ENCODE measurements at places on chromosomes 5 and 9. TPM values are rescaled to one million over a fixed set of nuclear protein-coding genes. Genes with fewer than 3 reads are reported as not detected.

- no peak for DNase-seq
Observed at GRCh38 chr9:115134941-115135340, 17.0 kb upstream of the TNC start.

- no peak for DNase-seq
Observed at GRCh38 chr9:134981829-134982228, 64.1 kb upstream of the FCN1 start.

GRCh38 chr9:98967257-98967656 is 23.6 kb downstream of the COL15A1 start:
- no peak for DNase-seq

DNA sequence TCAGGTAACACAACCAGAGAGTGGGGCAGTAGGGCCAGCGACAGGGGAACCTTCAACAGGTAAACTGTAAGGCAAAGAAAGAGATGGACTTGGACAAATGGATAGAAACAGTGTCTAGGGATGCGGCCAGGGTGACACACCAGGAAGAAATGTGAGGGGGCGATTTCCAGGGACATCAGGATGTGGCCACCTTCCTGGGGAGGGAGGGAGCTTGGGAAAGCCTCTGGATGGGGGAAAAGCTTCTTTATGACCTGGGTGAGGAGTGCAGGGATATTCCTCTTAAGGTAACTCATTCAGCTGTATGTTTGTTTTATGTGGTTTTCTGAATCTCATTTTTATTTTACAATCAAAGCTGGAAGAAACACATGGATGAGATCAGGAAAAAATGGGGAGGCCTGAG is 11.9 kb upstream of the NXNL2 start:
- DNase-seq: no peak

The GPBP1 gene
- total RNA-seq: 95.0 TPM

- DNase-seq: no peak
Observed at GRCh38 chr9:76370396-76371023, 23.7 kb downstream of the RFK start.

DNA sequence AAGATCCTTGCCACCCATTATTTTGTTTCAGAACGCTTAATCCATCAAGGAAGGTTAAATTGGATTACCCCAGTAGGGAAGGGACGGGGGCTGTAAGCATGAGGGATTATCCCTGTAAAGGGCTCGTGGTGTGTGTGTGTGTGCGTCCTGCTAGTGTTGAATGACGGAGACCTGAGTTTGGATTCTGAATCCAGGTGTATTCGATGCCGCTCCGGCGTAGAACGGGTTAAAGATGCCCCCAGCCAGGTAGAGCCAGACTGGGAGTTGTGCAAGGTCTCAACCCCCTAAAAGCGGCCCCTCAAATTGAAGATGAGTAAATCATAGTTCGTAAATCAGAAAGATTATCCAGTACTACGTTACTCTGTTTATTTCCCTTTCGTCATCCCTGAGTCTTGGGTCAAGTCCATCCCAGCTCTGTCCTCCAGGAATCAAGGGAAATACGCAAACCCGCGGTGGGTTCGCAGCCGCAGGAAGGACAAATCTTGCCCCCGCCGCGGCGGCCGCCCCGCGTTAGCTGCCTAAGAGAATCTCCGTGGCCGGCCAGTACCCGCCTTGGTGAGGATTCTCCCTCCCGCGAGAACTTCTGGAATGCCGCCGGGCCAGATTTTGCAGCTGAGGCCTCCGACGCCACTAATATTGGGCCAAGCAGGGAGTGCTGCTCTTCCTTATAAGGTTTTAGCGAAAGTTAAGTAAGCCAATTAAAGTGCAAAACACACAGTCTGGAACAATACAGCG is 586 bp upstream of the MTAP start:
- DNase-seq: no peak

The OTP gene
- total RNA-seq: not detected

- no peak for DNase-seq
Observed at GRCh38 chr9:105651806-105652205, 10.5 kb upstream of the TAL2 start.

DNA sequence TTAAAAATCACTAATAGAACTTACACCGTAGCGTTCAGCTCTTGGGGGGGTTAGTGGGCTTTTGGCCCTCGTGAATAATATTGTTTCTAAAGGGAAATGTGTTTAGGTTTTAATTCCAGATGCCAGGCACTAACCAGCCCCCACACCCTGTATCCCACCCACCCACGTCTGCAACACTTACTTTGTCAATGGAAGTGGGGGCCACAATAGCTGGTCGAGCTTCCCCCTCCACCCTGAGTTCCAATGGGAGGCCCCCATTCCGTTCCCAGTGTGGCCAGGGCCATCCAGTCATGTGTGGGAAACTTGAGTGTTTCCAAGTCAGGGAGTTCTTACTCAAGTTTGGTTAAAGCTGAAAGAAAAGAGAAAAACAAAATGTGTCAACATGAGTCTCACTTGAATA is 271.4 kb downstream of the ENC1 start:
- DNase-seq: no peak

The WDR38 gene
- not detected for total RNA-seq

GRCh38 chr5:32572778-32573480 is 12.4 kb upstream of the SUB1 start:
- no peak for DNase-seq

DNA sequence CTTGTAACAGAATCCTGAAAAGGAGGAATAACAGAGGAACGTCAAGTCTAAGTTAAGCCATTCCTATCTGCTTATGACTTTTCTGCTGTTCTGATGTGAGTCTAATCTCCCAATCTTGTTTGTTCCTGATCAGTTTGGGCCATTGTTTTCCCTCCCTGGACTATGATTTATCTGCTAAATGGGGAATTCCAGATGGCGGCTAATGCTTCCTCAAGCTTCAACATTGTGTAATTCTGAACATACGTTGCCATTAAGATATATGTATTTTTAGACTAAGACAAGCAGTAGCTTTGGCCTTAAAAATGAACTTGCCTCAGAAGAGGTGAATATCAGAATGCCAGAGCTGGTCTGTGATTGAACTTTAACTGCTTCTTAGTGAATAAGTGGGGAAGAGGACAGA is 142.7 kb downstream of the PRKACG start:
- DNase-seq: no peak

GRCh38 chr9:112753725-112754124 is 3.2 kb downstream of the SNX30 start:
- no peak for DNase-seq

The ATP6V1G1 gene
- total RNA-seq: 62.4 TPM

DNA sequence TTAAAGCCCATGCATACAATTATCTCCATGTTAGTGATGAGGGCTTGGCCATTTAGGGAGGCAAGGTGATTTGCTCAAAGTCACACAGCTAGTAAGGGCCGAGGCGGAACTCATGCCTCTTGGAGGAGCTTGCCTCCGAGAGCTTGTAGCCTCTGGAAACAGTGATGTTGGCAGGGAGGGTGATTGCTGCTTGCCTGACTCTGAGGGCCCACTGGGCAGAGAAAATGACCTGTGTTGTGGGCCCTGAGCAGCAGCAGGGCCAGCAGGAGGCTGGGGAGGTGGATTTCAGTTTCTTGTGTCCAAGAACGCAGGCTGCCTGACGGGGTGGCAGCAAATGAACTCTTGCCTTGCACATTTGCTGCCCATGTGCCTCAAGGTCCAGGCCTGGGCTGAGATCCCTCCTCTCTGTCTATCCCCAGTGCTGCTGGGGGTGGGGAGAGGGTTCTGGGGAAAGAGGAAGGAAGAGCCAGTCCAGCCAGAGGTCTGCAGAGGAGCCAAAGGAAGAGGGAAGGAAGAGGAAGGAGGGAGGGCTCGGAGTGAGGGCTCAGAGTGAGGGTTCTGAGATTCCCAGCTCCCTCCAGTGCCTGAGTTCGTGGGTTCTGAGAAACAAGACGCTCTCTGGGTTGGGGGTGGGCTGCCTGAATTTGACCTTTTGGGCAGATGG is 16.2 kb upstream of the PTGS1 start:
- DNase-seq: no peak

The GPR151 gene
- not detected for total RNA-seq

DNA sequence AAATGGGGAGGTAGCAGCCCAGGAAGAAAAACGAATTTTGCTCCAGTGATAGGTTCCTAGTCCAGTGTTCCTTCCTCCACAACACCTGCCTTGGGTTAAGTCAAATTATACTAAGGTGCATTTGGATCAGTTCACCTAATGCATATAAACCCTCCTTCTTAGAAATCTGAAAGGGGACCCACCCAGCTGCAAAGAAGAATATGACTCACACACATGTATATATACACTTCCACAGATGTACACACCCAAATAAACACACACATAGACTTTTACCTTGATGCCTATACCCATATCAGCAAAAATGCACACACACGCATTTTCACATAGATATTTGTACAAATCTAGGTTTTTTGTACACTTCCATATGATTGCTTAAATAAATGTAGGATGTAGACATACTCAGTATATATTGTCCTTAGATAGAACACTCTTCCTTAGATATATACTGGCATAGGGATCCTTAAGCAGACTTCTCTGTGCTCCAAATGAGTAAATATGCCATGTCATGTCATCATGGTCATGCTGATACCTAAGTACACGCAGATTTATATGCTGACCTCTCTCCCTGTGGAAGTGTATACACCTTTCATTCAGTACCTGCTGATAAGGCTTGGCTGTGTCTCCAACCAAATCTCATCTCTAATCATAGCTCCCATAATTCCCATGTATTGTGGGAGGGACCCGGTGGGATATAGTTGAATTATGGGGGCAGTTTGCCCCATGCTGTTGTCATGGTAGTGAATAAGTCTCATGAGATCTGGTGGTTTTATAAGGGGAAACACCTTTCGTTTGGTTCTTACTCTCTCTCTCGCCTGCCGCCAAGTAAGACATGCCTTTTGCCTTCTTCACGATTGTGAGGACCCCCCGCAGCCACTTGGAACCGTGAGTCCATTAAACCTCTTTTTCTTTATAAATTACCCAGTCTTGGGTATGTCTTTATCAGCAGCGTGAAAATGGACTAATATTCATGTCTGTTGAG is 10.2 kb downstream of the ADRB2 start:
- no peak for DNase-seq

The INSYN2B gene
- not detected for total RNA-seq

GRCh38 chr9:88015606-88016005 is 41.3 kb upstream of the CDK20 start:
- DNase-seq: no peak

The GARIN3 gene
- 0.09 TPM for total RNA-seq

The ITK gene
- total RNA-seq: 209 TPM

DNA sequence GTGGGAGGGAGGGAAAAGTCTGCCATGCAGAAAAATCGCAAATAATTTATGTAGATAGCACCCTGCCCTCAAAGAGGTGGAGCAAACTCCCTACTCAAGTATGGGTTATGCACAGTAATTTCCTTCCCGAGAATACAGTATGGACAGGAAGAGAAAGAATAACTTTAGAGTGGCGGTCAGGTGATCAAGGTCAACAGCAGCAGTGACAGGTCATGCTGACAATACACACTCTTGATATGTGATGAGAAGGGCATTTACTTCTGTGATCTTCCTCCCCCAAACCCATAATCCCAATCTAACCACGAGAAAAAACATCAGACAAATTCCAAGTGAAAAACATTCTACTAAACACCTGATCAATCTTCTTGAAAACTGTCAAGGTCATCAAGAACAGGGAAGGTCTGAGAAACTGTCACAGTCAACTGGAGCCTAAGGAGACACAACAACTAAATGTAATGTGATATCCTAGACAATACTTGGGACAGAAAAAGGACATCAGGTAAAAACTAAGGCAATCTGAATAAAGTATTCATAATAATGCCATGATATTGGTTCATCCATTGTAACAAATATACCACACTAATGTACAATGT is 11.7 kb downstream of the BICD2 start:
- no peak for DNase-seq

DNA sequence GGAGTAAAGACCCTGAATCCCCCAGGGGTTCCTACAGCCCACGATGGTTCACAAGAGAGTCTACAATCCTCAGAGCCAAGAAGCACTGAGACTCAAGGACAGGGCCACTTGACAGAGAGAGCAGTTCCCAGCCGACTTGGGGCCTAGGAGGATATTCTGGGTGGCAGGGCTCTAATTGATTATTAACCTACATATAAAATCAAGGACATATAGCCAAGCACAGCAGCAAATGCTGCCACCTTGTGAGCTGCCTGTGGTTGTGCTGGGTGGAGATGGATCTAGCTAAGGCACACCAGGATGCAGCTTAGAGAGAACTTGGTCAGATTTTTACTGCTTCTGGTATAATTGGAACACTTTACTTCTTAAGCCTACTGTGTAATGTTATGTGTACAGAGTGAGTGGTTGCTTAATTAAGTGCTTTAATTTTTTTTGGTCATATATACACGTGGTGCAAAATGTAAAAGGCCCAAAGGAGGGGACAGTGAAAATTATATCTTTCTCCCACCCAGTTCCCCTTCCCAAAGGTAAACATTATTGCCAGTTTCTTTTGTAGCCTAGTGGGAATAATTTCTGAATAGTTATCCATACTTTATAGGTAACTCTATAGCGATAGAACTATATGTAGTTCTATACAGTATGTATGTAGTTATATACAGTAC is 78.8 kb downstream of the F2RL2 start:
- peak; percentile 82 for DNase-seq

DNA sequence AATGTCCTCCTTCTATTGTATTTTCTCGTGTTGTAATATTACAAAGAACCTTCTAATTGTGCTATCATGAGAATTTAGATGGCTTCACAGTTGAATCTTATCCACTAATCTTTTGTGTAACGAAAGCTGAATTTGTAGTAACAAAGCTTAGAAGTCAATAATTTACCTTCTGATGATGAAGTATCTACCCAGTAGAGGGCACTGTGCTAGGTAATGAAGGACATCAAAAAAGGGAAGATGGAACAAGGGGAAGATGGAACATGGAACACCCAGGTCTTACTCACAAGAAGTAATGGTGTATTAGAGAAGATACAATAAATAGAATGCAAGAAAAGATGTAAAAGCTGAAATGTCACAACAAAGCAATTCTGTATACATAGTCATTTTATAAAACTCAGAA is 131.0 kb upstream of the CCNG1 start:
- no peak for DNase-seq

The LRRTM2 gene
- not detected for total RNA-seq

The CCL19 gene
- not detected for total RNA-seq

GRCh38 chr9:97615439-97616072 is 17.6 kb downstream of the TSTD2 start:
- peak; percentile 75 for DNase-seq

DNA sequence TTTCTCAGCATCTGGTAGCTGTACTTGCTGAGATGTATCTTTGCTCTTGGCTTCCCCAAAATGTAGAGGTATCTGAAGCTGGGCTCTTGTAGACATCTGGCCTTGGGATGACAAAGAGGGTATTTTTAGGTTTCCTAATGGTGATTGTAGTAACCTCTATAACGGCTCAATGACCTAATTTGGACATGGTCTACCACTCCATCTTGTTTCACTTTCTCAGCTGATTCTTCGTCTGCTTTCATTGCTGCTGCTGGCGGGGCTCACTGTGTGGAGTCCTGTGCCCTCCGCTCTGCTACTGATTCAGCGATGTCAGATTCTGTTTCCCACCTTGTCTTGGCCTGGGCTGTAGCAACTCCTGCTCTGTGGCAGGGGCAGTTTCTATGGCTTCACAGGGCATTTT is 12.7 kb upstream of the MARCHF11 start:
- no peak for DNase-seq

GRCh38 chr5:55711507-55712022 is 559 bp downstream of the SLC38A9 start:
- peak; percentile 42 for DNase-seq

- peak; percentile 60 for DNase-seq
Observed at GRCh38 chr5:14663734-14664269, 716 bp upstream of the OTULIN start.

The KCNV2 gene
- not detected for total RNA-seq

- DNase-seq: no peak
Observed at GRCh38 chr5:66969963-66970362, 226.6 kb downstream of the CD180 start.

GRCh38 chr5:90014420-90014819 is 395.1 kb downstream of the CETN3 start:
- no peak for DNase-seq

- DNase-seq: no peak
Observed at GRCh38 chr9:114501796-114502682, 3.2 kb downstream of the WHRN start.

Data from activated CD8-positive, alpha-beta memory T cell treated with anti-CD3 and anti-CD28 coated beads, Interleukin-2, amount 10 ng/mL, durations not matched to agents 7 days and 5 days (primary cell).